ENCODE measurements at places on chromosomes 7 and 10. TPM values are rescaled to one million over a fixed set of nuclear protein-coding genes. Genes with fewer than 3 reads are reported as not detected.
A peak's percentile ranks its signal among the peaks of the same experiment; 100 is the strongest.

GRCh38 chr10:8173866-8174243, 119.4 kb downstream of the GATA3 start:
- no peaks in the 10 kb centered on the region for H3K27me3 ChIP-seq
- peak; percentile 16 for DNase-seq
- H3K27ac ChIP-seq = no peak overlapping the region
- H3K36me3 ChIP-seq = no peaks in the 10 kb centered on the region
- H3K4me3 ChIP-seq = no peak overlapping the region
- H3K4me1 ChIP-seq = no peaks in the 10 kb centered on the region

- no peak overlapping the region for H3K27ac ChIP-seq
- no peaks in the 10 kb centered on the region for H3K4me1 ChIP-seq
- DNase-seq = no peak
Observed at GRCh38 chr10:121053151-121053550, 202.0 kb downstream of the WDR11 start.

GRCh38 chr7:139901056-139901795, 72.2 kb downstream of the TBXAS1 start:
- no peak overlapping the region for H3K27ac ChIP-seq
- no peaks in the 10 kb centered on the region for H3K27me3 ChIP-seq
- no peaks in the 10 kb centered on the region for H3K36me3 ChIP-seq
- no peaks in the 10 kb centered on the region for H3K4me1 ChIP-seq
- no peak overlapping the region for H3K4me3 ChIP-seq

GRCh38 chr10:61634746-61635145, 28.0 kb upstream of the CABCOCO1 start:
- no peaks in the 10 kb centered on the region for H3K27me3 ChIP-seq
- no peak overlapping the region for H3K27ac ChIP-seq
- H3K4me3 ChIP-seq = no peak overlapping the region
- no peaks in the 10 kb centered on the region for H3K4me1 ChIP-seq
- no peak for DNase-seq
- no peaks in the 10 kb centered on the region for H3K36me3 ChIP-seq

- no peaks in the 10 kb centered on the region for H3K27me3 ChIP-seq
- no peaks in the 10 kb centered on the region for H3K36me3 ChIP-seq
- H3K4me3 ChIP-seq = no peak overlapping the region
- DNase-seq = no peak
- peaks cover 10% of the 10 kb centered on the region for H3K4me1 ChIP-seq
Observed at GRCh38 chr7:22333680-22334141, 23.2 kb downstream of the RAPGEF5 start.

- H3K27ac ChIP-seq = no peak overlapping the region
- H3K4me1 ChIP-seq = no peaks in the 10 kb centered on the region
- H3K36me3 ChIP-seq = no peaks in the 10 kb centered on the region
Observed at GRCh38 chr7:127135871-127136485, 116.8 kb downstream of the GRM8 start.

- no peak overlapping the region for H3K4me3 ChIP-seq
- H3K27ac ChIP-seq = no peak overlapping the region
- DNase-seq = no peak
Observed at GRCh38 chr10:49741108-49741995, 20.8 kb downstream of the OGDHL start.

DNA sequence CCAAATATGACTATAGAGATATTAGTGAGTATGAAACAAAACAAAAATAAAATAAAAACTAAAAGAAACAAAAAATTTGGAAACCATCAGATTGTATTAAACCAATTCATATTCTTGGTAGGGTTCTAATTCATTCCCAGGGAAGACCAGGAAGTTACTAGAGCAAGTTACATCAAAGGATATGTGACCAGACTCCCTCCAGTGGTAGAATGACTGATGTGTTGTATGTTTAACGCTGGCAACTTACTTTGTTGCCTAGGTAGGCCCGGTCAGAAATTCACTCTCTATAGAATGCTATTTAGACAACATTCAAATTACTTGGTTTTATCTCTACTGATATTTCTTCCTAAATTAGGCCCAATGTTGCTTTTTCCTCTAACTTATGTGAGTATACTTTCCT, 5.2 kb downstream of the PHYHIPL start:
- no peak overlapping the region for H3K27ac ChIP-seq
- no peaks in the 10 kb centered on the region for H3K27me3 ChIP-seq
- H3K36me3 ChIP-seq = no peaks in the 10 kb centered on the region
- DNase-seq = peak; percentile 18

DNA sequence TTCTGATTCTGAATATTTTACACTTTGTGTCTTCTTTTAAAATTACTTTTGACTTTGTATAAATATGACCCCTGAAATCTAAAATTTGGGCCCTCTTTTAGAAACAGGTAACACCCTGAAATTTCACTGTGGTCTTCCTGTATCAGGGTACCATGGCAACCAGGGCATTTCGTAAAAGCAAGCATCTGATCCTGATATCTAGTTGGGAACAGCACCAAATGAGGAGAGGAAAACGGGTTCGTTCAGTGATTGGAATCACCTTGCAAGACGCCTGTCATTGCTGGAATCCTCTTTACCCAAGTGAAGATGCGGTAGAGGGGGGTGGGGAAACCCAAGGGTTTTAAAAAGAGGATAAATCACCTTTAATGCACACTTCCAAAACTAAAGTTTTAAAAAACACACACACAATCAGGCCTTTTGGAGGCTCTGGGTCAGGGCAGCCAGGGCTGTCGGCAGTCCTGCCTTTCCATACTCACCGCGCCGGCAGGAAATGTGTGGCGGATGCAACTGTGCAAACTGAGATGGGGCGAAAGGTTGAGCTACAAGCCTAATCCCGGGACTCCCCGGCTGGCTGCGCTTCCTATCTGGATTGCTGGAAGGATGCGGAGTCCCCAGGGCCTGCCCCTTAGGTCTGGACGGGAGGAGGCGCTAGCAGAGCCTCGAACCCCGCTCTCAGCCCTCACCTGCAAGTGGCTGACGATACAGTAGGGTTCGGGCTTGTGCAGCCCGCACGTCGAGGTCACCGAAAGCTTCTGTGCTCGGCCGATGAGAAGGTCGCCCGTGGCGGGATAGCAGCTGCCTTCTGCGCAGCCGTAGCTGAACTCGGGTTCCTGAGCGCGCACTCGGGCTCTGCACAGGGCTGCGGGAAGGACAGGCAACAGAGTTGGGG, 1.8 kb downstream of the LAMB1 start:
- no peaks in the 10 kb centered on the region for H3K36me3 ChIP-seq
- no peak overlapping the region for H3K27ac ChIP-seq
- peaks cover 25% of the 10 kb centered on the region for H3K4me1 ChIP-seq
- DNase-seq = no peak

DNA sequence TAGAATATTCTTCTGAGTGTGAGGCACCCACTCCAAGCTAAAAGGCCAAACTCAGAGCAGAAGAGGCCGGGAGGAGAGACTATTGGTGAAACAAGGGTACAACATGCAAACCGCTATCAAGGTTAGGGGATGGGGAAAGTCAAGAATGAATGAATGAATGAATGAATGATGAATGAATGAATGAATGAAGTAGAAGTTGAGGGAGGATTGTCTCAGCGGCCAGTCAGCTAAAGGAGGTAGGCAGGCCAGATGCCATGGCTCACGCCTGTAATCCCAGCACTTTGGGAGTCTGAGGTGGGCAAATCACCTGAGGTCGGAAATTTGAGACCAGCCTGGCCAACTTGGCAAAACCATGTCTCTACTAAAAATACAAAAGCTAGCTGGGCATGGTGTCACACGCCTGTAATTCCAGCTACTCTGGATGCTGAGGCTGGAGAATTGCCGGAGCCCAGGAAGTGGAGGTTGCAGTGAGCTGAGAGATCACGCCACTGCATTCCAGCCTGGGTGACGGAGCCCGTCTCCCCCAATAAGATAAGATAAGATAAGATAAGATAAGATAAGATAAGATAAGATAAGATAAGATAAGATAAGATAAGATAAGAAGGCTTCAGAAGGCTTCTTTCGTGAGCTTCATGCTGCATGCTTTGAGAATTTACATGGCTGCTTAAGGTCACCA, 250.8 kb downstream of the CCDC3 start:
- no peak overlapping the region for H3K27ac ChIP-seq
- no peak for DNase-seq
- no peaks in the 10 kb centered on the region for H3K36me3 ChIP-seq
- H3K27me3 ChIP-seq = peaks cover 32% of the 10 kb centered on the region

DNA sequence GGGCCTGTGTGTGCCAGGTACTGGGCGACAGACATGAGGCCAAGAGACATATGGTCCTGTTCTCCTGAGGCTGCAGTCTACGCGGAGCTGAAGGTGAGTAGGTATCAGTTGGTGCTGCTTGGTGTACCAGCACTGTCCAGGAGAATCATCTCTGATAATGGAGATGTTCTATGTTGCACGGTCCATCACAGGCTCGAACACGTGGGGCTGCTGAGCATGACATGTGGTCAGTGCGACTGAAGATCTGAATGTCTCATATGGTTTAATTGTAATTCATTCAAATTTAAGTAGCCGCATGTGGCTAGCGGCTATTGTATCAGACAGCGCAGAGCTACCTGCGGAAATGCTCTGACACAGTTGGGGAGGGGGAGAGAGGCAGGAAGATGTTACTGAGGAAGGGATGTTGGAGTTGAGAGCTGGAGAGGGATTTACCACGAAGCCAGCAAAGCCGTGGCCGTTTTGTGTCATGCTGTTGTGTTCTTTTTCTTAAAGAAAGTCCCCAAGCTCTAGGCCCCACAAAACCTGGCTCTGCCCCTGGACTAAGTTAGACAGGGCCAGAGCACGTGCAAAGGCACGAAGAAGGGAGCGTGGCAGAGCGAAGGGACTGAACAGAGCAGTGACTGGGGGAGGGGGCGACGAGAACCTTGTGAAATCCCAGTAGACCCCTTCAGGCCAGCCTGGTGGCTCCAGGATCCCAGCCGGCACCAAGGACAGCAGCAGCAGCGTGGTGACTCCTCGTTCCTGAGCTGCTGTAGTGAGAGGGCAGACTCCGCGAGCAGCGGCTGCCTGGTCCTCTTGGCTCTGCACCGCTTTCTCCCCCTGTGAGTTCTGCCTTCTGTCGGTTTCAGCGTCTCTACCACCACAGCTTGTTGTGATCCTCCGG, 20.0 kb downstream of the SMKR1 start:
- no peaks in the 10 kb centered on the region for H3K36me3 ChIP-seq
- no peak overlapping the region for H3K4me3 ChIP-seq
- peaks cover 6% of the 10 kb centered on the region for H3K4me1 ChIP-seq
- no peak overlapping the region for H3K27ac ChIP-seq

GRCh38 chr7:119514326-119514725, 758.6 kb upstream of the KCND2 start:
- no peak overlapping the region for H3K27ac ChIP-seq
- H3K4me1 ChIP-seq = no peaks in the 10 kb centered on the region
- H3K27me3 ChIP-seq = no peaks in the 10 kb centered on the region
- H3K36me3 ChIP-seq = no peaks in the 10 kb centered on the region

DNA sequence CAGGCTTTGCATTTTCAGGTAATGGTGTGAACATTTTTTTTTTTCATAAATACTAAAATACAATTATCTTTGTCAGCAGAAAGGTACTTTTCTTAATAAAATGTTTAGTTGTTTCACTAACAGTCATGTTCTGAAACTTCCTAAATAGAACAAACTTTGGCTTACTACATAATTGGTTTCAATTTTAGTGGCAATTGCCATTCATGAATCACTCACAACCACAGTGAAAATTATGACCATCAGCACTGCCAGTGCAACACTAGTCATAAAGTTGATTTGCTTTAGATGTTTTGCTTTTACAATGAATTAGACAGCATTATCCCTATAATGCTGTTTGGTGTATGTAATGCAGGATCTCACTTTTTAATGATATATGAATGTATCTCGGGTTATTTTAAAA, 297.6 kb upstream of the PLXDC2 start:
- H3K27me3 ChIP-seq = no peaks in the 10 kb centered on the region
- DNase-seq = no peak
- no peak overlapping the region for H3K27ac ChIP-seq
- no peaks in the 10 kb centered on the region for H3K4me1 ChIP-seq
- H3K36me3 ChIP-seq = no peaks in the 10 kb centered on the region

- no peaks in the 10 kb centered on the region for H3K4me1 ChIP-seq
- H3K27ac ChIP-seq = no peak overlapping the region
- H3K36me3 ChIP-seq = peaks cover 82% of the 10 kb centered on the region
- no peak overlapping the region for H3K4me3 ChIP-seq
- no peaks in the 10 kb centered on the region for H3K27me3 ChIP-seq
Observed at GRCh38 chr7:155758348-155758747, 53.9 kb downstream of the SHH start.

EEF1AKMT2 gene
- 22.1 TPM for polyA plus RNA-seq

BICC1 gene
- polyA plus RNA-seq = not detected

OR2A42 gene
- polyA plus RNA-seq = not detected

FUOM gene
- polyA plus RNA-seq = 108 TPM

FAM241B gene
- 9.5 TPM for polyA plus RNA-seq

Measured in K562 (cell line).